ENCODE measurements at places on chromosomes 4 and X.

GRCh38 chr4:83974111-83974780 lies 438.3 kb downstream of the GPAT3 start:
- no peak for DNase-seq

DNA sequence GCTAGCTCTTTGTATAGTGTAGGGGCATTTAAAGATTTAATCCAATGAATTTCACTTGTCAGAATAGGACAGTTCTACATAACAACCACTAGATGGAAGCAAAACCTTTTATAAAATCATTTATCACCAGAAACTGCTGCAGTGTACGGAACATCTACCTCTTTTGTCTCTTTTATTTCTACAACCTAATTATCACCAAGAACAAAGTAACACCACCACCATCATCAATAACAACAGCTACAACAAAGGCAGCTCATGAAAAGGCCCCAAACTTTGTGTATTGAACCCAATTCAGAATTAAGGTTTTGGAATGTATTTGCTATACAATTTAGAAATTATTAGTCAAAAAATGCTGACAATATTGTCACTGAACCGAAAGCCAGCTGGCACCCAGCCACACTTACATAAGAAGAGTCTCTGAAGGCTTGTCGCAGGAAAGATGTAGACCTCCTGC lies 260.9 kb upstream of the RPS6KA3 start:
- DNase-seq, result no peak

DNA sequence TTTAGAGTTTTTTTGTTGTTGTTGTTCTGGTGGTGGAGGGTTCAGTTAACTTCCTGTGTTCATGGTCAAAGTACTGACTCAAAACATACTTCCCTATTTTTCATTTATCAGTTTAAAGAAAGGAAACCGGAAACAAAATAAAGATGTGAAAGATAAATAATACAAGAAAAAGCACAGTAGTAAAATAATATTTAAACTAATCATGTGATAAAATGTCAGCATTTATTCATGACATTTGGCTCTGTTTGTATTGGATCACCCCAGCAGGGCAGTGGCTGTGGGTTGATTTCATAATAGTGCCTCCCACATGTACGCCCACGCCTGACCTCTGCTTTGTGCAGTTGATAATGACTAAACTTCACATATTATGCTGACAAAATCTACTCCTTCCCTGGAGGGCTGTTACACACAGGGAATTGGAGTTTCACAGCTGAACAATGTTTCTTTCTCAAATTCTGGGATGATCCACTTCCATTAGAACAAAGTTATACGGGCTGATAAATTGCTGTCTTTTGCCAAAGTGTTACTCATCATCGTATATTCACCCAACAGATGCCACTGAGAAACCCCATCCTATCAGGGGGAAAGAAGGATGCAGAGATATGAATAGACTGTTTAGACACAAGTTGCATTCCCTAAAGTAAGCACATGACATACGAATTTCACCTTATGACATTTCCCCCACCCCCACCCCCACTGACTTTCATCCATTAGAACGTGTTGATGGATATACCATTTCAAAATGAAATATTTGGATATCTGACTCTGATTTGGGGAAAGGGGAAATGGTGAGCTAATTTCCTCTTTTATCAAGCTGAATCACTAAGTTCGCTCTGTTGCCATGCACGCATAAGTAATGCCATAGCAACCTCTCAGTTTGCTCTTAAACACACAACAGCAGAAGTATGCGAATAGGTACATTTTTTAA lies 48.3 kb downstream of the AMELX start:
- DNase-seq, result no peak

GRCh38 chr4:56986192-56986591 lies 7.5 kb downstream of the POLR2B start:
- no peak for DNase-seq

DNA sequence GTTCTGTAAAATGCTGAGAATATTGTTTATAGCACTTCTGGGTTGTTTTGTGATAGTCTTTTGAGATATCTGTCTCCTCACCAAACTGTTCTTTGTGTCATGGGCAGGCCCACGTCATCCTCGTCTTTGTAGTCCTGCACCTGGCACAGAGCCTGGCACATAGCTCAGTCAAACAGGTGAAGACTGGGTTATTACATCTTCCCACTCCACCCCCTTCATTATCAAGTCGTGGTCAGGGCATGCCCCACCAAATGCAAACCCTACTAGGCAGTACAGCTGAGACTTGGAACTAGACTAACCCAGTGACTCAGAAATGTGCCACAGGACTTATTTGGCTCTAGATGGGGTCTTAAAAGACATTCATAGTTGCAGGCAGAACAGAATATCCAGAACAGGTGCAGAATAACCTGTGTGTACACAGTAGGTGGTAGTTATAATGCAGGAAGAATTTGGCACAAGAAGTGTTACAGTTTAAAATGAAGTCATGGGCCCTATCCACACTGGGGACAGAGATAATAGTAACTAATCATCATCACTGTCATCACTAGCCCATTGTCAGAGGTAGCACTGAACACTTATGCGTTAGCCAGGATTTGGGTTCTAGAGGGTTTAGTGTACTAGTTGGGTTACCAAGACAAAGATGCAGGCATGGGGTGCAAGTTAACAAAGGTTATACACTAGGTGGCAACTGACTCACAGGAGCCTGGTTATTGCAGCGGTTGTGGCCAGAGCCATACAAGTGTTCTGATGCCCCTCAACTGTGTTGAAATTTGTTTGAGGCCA lies 74.9 kb downstream of the TBL1X start:
- DNase-seq, result no peak

DNA sequence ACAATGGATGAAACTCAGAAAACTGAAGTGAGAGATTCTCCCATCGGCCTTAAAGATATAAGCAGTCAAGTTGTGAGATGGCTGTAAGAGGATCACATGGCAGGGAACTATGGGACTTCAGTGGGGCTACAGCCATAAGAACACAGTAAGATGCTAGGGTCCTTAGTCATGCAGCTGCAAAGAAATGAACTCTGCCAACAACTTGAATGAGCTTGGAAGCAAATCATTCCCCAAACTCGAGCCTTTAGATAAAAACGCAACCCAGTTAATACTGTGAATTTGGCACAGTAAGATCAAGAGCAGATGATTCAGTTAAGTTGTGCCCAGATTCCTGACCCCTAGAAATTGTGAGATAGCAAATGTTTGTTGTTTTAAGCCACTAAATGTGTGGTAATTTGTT lies 117.3 kb downstream of the FAM13A start:
- no peak for DNase-seq

DNA sequence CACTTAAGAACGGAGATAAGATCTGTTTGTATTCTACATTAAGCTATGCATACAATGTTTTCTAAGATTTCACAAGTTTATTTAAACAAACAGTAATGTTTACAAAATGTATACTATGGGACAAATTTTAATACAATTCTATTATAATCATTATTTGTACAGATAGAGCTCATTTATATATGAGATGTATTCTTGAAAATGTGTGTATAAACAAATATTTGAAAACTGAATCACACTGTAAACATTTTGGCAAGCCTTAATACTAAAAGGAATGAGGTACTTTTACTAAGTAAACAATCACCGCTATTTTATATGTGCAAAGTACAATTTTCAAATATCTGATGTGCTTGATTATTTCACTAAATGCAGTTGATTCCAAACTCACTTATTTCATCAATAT lies 119.2 kb upstream of the MAB21L2 start:
- no peak for DNase-seq

- no peak for DNase-seq
These were observed 265.9 kb downstream of the ADAMTS3 start for GRCh38 chr4:72302981-72303704.

GRCh38 chrX:51024106-51024696 lies 113.7 kb downstream of the BMP15 start:
- no peak for DNase-seq

GRCh38 chr4:133995243-133995960 lies 206.2 kb downstream of the PABPC4L start:
- DNase-seq, result no peak

- no peak for DNase-seq
These were observed 37.5 kb upstream of the IL21 start for GRCh38 chr4:122658377-122658776.

DNA sequence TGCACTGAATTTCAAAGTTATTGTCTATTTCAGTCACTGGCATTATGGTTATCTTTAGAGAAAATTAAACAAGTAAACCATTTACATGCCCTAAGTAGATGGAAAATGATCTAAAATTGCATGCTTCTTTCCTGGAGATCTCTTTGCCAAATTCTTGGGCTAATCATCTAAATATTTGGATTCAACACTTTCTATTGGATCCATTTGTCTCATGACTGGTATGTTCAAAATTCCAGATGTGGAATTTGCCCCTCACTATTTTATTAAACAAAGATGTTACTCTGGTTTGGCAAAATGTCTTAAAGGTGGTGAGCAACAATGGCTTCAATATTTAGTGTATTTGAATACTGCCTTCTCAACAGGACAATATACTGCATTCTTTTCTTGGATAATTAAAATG lies 147.5 kb upstream of the CASK start:
- DNase-seq, result no peak

DNA sequence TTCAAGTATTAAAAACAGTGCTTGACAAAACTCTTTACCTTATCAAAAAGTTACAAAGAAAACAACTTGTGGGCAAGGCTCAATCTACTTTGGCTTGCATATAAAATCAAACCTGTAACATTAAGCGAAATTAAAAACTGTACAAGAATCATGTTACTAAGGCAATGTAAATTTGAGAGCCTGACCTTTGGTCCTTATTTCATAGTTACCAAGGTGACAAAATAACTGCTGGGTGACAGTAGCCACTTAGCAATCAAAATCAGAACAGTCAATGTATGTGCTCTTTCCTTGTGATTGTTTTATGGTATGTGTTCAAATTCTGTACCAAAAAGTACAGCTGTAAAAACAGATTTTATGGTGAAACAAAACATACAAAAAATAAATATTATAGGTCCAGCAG lies 204.0 kb downstream of the RASL11B start:
- DNase-seq, result no peak

DNA sequence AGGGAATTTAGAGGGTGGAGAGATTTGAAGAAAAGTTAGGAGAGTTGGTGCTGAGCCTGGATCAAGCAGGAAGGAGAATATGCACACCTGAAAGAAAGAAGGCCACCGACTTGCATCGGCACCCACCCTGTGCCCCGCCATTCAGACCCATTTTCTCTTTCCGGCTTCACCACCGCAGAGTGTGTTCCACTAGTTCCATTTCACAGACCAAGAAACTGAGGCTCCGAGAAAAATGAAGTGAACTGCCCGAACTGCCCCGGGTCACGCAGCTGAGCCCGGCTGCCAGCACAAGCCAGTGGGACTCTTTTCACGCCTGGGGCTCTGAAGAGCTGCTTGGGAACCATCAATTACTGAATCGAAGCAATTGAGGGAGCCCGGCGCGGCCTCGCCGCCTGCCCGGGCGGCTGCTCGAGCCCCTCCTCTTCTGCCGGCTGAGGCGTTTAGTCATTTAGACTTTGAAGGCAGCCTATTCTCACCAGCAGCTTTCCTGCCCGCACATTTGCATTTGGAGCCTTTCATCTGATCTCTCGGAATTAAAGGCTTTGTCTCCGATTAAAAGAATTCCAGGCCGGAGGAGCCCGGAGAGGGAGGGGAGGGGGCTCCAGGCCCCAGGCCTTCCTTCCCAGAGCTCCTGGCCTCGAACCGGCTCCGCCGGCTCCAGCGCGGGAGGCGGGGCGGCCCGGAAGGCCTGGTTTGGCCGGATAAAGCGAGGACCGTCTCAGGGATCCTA lies 140.2 kb upstream of the PJA1 start:
- DNase-seq, result no peak

- DNase-seq, result no peak
These were observed 33.5 kb upstream of the CHRNA9 start for GRCh38 chr4:40301603-40302002.

GRCh38 chrX:69951753-69952152 lies 98.0 kb downstream of the AWAT2 start:
- DNase-seq, result no peak

DNA sequence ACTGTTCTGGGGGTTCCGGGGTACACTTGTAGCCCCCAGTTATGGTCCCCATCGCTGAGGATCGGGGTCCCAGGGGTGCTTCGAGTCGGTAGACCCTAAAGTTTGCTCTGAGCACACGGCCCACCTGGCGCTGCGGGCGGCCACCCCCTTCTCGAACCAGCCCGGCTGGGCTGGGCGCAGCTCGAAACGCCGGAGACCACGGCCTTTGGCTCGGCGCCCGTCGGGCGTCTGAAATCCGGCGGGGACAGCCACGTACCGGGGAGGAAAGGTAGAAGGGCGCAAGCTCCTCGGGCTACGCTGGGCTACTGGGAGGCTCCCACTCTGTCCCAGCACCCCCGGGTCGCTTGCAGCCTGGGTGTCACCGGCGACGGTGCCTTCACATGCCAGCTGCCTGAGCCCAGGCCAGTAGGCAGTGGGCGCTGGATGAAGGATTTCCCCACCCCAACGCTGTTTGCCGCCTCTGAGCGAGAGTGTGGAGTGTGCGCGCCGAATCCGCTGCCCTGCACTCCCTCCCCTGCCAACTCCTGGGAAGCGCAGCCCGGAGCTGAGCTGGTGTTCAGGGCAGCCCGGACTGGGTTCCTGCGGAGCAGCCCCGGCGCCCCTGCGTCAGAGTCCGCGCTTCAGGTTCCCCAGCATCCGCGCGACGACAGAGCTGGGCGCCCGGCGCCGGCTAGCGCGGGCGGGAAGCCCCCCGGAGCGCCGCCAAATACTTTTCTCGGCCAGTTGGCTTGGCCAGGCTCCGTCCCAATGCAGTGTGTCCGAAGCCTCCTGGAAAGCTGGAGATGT lies 637 bp downstream of the MAMLD1 start:
- DNase-seq, result no peak

DNA sequence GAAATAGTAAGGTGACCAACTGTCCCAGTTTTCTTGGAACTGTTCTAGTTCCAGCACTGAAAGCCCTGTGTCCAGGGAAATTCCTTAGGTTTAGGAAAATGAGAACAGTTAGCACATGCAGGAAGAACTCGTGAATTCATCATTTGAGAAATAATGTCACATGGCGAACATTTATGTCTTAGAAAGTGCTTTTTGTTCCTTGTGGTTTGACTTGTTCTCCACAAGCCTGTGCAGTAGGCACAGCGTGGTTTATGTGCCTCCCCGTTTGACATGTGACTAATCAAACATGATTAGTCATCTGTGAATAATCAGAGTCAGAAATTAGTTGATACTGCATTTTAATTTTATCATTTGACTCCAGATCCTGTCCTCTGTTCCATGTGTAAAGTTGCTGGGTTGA lies 556.0 kb upstream of the CPEB2 start:
- no peak for DNase-seq

DNA sequence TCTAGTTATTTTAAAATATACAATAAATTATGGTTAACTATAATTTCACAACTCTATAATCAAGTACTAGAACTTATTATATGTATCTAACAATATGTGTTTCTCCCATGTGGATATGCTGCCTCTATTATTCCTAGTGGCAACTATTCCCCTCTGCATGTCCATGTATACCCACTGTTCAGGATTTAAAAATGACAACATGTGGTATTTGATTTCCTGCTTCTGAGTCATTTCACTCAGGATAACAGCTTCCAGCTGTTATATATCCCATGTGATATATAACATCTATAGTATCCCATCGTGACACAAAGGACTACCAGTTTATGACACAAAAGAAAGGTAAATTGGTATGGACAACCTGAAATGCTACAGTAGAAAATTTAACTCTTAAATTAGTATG lies 167.4 kb upstream of the TACR3 start:
- DNase-seq, result no peak

All from right renal cortex interstitium (tissue), 3 donors.